ENCODE measurements at places on chromosomes 2 and 18.

DNA sequence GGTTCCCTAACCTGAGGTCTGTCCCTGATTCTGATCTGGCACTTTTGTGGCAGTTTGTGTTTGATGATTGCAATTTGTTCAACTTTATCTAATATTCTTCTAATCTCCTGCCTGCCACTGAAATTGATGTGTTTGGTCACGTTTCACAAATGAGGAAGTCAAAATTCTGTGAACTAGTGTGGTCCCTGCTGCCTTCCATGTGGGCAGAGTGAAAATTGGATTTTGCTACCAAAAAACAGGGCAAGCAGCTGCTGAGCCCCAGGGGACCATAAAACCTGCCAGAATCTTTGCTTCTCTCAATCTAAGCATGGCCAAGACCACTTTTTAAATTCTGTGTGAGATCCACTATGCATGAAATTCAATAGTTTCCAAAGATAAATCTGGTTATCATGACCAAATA is 195.5 kb upstream of the CYRIA start:
- no peak for DNase-seq

DNA sequence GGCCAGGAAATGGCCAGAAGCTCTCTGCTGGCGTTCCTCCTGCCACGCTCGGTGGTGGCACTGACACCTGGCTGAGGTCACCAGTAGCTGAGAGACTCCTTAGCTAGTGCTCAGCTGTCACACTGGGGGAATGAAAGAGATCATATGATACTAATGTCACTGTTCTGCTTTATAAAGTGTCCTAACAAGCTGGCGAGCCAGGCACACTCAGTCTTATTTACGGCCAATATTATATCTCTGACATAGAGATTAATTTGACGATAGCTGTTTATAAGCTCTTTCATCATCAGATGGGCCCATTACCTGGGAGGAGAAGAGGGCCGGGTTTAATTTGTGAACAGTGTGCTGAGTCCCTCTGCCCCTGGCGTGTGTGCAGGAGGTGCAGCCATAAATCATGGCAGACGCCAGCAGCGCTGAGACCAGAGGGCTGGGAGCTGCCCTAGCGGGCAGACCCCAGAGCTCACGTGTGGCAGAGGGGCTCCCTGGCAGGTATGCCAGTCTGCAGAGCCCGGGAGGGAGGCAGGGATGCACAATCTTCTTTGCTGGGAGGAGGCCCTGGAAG is 246.5 kb downstream of the HAUS1 start:
- no peak for DNase-seq

DNA sequence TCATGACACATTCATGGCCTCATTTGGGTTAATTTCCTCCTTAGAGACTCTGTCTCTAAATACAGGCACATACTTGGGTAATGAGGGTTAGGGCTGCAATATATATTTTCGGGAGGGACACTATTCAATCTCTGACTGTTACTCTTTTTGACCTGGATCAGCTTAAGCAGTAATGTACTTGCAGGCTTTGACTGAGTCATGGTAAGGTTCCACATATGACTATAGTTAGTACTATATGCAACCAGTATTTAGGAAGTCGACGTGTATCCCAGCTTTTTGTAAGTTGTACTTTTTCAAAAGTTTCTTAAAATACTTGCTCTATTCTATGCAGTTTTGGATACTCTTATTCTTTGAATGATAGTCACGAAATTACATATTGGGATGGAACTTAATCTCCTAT is 37.2 kb upstream of the CDH19 start:
- no peak for DNase-seq

DNA sequence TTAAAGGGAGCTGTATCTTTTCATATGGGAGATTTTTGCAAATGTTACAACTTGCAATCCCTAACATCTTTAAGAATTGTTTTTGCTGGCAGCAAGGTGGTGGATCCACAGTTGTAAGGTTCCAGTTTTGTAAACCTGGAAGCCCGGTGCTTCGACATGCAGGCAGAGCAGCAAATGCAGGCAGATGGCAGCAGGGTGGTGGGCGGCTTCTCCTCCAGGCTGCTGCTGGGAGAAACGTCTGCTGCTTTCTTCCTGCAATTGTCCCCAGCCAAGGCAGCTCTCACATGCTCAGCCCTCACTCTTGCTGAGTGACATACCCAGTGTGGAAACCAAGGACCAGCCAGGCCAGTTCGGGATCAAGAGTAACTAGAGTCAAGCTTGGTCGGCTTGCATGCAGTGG is 166.0 kb downstream of the SEPTIN10 start:
- DNase-seq = no peak

GRCh38 chr2:71459084-71459431 is 5.7 kb downstream of the DYSF start:
- no peak for DNase-seq

DNA sequence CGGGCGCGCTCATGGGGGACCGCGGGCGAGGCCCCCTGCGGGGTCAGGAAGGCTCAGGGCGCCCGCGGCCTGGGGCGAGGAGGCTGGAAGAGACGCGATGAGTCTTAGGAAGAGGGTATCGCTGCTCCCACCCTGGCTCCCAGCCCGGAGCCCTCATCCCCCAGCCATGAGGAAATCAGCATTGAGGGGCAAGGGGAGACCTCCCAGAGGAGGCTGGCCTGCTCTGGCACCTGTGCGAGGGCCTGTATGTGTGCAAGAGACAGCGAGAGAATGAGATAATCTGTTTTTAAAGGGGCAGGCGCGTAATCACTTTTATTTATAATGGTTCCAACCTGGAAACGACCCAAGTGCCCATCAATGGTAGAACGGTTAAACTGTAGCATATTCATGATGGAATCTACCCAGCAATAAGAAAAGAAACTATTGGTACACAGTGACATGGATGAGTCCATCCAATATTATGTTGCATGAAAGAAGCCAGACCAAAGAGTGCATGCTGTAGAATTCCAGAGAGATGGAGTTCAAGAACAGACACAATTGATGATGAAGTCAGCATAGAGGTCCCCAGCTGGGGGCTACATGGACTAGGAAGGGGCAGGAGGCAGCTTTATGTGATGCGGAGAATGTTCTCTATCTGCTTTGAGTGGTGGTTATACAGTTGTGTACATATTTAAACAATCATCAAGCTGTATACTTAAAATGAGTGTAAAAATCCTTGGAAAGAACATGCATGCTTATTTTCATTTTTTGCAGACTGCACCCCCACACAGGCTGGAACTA is 14.4 kb downstream of the FBXO41 start:
- peak; percentile 28 for DNase-seq

DNA sequence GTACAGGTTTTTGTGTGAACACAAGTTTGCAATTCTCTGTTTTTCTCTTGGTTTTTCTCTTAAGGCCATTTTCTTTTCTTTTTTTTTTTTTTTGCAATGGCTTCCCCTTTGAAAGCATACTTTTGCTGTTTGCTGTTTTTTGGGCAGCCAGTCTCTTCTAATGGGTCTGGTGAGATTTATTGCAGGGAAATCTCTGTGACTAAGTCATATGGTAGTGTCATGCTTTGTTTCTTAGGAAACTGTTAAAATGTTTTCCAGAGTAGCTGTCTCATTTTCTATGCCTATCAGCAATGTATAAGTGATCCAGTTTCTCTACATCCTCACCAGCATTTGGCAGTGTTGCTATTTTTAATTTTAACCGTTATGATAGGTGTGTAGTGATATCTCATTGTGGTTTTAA is 27.9 kb upstream of the CDCA7 start:
- no peak for DNase-seq

GRCh38 chr2:13006829-13007717 is 290.3 kb downstream of the TRIB2 start:
- DNase-seq = peak; percentile 75

- DNase-seq = no peak
These were observed 3.3 kb upstream of the RMDN2 start for GRCh38 chr2:37921781-37922180.

DNA sequence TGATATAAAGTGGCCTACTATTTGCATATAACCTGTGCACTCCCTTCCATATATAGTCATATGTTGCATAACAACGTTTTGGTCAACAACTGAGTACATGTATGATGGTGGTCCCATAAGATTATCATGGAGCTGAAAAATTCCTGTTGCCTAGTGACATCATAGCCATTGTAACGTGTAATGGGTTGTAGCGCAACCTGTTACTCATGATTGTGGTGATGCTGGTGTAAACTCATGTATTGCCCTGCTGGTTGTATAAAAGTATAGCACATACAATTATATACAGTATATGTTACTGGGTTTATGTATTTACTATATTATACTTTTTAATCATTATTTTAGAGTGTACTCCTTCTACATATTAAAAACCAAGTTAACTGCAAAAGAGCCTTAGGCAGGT is 144.8 kb upstream of the IL1R2 start:
- DNase-seq = no peak

DNA sequence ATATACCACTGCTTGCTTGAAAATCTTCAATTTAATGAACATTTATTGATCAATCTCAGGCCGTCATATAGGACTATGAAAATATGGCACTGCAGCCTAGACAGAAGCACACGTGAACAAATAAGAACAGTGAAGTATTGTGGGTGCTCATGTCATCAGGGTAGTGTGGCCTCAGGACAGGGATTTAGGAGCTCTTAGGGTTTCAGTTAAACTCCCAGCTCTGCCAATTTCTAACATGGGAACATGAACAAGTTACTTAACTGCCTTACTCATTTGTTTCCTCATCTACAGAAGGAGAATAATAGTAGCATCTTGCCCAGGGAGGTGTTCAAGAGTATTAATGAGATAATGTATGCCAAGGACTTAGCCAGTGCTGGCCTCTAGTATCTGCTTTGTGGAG is 146.0 kb upstream of the MAP3K20 start:
- DNase-seq = no peak

DNA sequence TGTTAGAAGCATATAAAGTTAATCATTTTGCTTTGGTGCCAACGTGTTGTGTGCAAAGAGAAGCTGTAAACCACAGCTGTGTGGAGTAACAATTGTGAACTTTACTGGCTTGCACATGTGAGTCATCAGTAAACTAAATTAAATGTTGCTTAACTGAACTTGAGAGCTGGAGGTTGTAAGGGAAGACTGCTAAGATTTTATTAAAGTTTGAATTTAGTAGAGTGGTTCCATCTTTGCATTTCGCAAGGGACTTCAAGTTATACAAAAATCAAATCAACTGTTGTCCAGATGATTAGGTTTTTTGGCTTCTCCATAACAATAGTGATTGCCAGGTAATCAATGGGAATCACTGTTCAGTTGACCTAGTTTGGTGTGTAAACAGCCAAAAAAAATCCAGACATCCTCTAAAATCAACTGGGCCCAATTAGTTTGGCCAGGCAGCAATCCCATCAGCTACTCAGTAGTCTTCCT is 247.4 kb downstream of the MYO3B start:
- no peak for DNase-seq

DNA sequence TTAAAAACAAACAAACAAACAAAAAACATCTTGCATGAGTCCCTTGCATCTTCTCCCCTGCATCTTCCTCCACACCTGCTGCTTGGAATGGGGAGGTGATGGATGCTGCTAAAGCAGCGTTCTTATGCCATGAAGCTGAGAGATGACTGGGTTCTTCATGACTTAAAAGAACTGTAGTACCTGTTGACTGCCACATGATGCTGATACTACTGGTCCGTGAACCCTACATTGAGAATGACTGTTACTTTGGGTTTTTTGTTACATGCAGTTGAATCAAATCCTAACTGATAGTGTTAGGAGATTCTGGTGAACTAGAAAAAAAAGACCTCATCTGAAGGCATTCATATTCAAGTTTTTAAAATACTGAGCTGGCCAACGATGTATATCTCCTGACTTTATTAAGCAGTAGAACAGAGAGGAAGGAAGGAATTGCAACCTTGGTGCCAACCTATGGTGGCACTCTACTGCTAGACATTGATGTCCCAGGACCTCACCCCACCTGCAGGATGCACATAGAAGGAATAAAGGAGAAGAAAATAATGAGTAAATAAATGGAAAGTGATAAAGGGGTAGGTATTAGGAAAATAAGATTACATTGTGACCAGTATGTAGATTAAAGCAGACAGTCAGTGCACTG is 63.2 kb upstream of the SPAG16 start:
- no peak for DNase-seq

Data from NCI-H2081 (cell line).